ENCODE measurements at places on chromosomes 13 and 19.

- DNase-seq = peak; percentile 36
Observed at GRCh38 chr19:18894254-18895037, 1.5 kb downstream of the CERS1 start.

DNA sequence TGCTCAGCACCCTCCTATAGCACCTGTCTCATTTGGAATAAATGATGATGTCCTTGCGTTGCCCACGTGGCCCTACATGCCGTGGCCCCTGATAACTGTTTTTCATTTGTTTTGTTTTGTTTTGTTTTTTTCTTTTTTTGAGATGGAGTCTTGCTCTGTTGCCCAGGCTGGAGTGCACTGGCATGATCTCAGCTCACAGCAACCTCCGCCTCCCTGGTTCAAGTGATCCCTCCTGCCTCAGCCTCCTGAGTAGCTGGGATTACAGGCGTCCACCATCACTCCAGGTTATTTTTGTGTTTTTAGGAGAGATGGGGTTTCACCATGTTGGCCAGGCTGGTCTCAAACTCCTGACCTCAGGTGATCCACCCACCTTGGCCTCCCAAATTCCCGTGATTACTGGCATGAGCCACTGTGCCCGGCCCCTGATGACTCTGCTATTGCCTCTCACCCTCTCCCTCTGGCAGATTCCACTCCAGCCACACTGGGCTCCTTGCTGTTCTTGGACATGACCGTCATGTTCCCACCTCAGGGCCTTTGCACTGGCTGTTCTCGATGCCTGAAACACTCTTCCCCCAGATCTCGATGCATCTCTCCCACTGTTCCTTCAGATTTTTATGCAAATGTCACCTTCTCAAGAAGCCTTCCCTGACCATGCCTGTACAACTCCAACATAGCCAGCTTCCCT is 7.4 kb downstream of the C5AR2 start:
- no peak for DNase-seq

DNA sequence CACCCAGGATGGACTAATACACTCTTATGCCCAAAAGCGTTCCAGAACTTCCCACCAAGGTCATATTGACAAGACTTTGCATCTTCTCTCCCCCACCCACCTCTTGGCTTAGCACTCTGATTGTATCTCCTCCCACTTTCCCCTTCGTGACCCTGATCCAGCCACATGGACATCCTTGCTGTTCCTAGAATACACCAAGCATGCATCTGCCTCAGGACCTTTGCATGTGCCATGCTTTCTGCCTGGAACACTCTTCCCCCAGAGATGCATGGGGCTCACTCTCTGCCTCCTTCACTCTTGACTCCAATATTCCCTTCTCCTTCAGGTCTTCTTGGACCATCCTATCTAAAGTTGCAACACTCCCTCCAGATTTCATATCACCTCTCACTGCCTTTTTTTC is 16.2 kb upstream of the LAIR1 start:
- no peak for DNase-seq

DNA sequence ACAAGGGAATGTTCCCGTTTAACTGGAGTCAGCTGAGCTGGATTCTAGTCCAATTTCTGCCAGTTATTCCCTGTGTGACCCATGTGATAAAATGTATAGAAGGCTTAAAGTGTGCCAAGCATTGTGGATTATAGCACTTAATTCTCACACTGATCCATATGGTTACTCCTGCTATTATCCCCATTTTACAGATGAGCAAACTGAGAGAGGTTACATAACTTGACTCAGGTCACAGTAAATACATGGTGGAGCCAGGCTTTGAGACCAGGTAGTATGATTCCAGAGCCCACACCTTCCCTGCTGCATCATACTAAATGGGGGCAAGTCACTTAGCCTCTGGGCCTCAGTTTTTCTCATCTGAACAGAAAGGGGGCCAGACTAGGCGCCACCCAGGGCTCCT is 2.0 kb upstream of the DHRS12 start:
- DNase-seq = no peak

- no peak for DNase-seq
Observed at GRCh38 chr13:110228936-110229904, 77.7 kb downstream of the COL4A1 start.

DNA sequence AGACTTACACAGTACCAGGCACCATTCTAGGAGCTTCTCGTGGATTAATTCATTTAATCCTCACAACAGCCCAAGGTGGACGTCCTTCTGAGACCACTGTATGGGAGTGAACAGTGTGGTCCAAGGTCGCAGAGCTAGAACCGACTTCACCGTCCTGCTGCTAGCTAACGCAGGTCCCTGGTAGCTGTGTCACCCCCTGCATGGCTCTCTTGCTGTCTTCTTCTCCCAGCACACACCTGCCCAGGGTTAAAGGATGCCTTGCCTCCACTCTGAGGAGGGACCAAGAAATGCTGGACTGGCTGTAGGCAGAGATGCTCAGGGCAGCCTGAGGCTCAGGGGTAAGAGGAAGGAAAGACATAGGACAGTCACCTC is 3.0 kb downstream of the AKT2 start:
- DNase-seq = no peak

GRCh38 chr19:54532528-54532927 is 29.9 kb downstream of the LAIR2 start:
- no peak for DNase-seq

- DNase-seq = no peak
Observed at GRCh38 chr19:32971012-32971595, 654 bp downstream of the CEP89 start.

GRCh38 chr19:18591735-18592385 is 3.3 kb downstream of the REX1BD start:
- DNase-seq = no peak

GRCh38 chr13:58858870-58859371 is 1227.4 kb downstream of the PCDH17 start:
- DNase-seq = no peak

GRCh38 chr13:76222511-76222910 is 586.4 kb downstream of the LMO7 start:
- DNase-seq = no peak

DNA sequence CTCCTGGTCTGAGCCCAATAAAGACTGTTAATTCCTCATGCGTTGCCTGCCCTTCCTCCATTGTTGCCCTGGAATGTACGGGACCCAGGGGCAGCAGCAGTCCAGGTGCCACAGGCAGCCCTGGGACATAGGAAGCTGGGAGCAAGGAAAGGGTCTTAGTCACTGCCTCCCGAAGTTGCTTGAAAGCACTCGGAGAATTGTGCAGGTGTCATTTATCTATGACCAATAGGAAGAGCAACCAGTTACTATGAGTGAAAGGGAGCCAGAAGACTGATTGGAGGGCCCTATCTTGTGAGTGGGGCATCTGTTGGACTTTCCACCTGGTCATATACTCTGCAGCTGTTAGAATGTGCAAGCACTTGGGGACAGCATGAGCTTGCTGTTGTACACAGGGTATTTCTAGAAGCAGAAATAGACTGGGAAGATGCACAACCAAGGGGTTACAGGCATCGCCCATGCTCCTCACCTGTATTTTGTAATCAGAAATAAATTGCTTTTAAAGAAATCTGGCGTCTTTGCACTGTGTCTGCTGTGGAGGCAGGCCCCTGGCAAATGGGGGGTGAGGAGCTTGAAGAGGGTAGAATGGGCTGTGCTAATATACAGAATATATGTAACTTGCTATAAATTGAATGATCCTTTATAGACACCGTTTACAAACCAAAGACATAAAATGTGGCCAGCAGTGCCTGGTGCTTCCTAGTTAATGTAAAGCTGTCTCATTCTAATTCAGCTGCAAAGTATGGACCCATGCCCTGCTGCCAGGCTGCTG is 4.2 kb upstream of the RPS11 start:
- DNase-seq = no peak

Measured in retinal pigment epithelial cell (primary cell).